ENCODE measurements at places on chromosomes 2 and 18.

DNA sequence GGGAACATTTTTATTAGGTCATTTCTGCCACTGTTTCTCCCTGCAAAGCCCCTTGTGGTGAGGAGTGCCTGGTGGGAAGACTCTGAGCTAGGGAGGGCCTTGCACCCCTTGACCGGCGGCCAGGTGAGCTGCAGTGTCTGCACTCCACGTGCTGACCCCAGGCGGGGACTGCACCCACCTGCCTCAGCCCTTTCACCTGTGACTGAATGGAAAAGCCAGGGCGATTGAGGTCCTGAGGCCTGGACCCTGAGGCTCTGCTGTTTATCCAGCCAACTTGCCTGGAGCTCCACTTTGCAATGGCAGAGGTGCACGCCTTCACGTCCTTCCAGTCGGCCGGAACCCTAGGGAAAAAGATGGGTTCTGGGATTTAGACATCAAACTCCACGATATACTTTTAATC lies 53.1 kb downstream of the TMEM18 start:
- no peak for DNase-seq

GRCh38 chr2:75432761-75433361 lies 127.9 kb downstream of the EVA1A start:
- peak; percentile 51 for DNase-seq

DNA sequence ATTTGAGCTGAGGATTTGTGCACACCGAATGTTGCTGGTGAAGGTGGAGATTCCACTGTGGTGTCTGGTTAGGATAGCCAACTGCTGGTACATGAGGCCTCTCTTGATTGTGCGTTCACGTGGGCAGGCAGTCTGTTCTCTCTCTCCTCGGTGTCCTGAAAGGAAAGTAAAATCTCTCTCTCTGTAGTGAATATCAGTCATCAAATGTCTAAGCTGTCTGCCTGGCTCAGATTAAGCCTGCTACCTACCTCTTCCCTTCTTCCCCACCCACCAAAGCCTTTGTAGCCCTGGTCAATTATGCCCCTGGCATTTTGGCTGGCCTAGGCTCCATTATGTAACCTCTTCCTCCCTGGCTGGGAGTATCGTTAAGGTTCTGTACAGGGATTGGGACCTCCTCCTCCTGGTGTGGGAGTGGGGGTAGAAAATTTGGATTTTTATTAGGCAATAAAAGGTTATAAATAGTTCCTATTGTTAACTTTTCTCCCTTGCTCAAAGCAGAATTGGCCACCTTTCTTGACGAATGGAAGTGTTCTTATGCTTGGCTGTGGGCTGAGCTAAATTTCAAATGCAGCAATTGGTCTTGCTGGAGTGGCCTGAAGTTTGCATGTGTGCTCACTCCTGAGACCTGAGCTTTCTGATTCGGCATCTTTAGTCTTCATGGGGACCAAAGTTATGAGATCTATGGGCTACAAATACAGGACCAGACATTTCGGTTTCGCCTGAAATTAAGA lies 148.8 kb downstream of the WDSUB1 start:
- DNase-seq, result no peak

GRCh38 chr2:37300146-37300545 lies 24.5 kb downstream of the PRKD3 start:
- no peak for DNase-seq

- peak; percentile 42 for DNase-seq
These were observed 442.6 kb upstream of the LRATD1 start for GRCh38 chr2:14189929-14190328.

- DNase-seq, result no peak
These were observed 78.5 kb downstream of the UGGT1 start for GRCh38 chr2:128169497-128169896.

GRCh38 chr2:191821078-191821477 lies 25.8 kb downstream of the CAVIN2 start:
- DNase-seq, result no peak

GRCh38 chr2:48939232-48939631 lies 183.7 kb upstream of the LHCGR start:
- DNase-seq, result no peak

GRCh38 chr2:150109912-150110311 lies 377.6 kb downstream of the RND3 start:
- no peak for DNase-seq

- no peak for DNase-seq
These were observed 608 bp downstream of the CDH7 start for GRCh38 chr18:65751155-65752085.

GRCh38 chr2:148279216-148279615 lies 258.3 kb downstream of the MBD5 start:
- no peak for DNase-seq

DNA sequence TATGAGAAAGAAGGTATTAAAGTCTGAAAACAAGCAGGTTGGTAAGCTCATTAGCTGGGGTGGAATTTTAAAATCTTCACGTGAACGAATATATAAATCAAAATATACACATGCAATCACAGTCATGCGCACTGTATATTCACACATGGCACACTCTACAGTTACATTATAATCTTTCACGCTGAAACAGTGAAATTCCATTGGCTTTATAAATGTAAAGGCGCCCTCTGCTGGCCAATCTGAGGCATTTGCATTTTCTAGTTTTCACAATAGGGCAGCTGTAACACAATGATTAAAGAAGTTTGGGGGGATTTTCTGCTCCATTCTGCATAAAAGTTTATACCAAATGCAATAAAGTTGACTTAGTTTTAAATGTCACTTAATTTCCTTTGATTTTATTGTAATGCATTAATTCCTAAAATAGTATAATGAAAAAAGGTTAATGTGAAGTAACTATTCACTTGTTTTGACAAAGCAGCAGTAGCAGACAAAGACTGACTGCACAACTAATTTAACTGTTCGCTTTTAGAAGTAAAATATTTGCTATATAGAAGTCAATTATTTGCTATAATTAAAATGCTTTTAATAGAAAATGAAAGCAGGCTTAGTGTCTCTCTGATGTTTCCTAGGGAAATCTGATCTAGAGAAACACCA lies 17.2 kb downstream of the IFIH1 start:
- DNase-seq, result peak; percentile 71

GRCh38 chr18:9101730-9102507 lies 580 bp upstream of the NDUFV2 start:
- peak; percentile 67 for DNase-seq

GRCh38 chr2:95347681-95348608 lies 50.8 kb downstream of the KCNIP3 start:
- no peak for DNase-seq

- no peak for DNase-seq
These were observed 571.9 kb upstream of the CNTNAP5 start for GRCh38 chr2:123453046-123453700.

DNA sequence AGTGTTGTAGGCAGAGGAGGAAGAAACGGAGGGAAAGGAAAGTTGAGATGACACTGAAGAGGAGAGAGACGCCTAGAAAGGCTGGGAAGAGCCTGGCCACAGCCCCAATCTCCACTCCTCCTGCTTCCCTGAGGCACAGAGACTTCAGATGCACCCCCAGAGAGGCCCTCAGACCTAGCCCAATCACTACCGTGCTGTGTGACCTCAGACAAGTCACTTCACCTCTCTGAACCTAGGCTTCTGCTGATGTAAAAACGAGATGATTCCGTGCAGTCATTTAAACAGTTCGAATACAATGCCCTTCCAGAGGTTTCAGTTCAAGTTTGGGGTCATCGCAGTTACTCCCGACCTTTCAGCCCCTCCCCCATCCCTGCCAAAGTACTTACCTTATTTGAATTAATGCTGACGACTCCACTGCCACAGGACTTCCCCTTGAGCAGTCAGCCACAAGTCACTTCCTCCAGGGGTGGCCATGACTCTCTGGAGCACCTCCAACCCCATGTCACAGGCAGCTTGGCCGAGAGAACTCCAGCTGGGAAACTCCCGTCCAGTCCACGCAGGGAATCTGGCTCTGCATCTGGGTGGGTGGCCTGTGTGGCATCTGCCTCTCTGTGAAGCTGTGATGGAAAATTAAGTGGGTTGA lies 105.2 kb upstream of the ID2 start:
- DNase-seq, result no peak

GRCh38 chr2:228507231-228507824 lies 325.8 kb upstream of the SPHKAP start:
- DNase-seq, result no peak

DNA sequence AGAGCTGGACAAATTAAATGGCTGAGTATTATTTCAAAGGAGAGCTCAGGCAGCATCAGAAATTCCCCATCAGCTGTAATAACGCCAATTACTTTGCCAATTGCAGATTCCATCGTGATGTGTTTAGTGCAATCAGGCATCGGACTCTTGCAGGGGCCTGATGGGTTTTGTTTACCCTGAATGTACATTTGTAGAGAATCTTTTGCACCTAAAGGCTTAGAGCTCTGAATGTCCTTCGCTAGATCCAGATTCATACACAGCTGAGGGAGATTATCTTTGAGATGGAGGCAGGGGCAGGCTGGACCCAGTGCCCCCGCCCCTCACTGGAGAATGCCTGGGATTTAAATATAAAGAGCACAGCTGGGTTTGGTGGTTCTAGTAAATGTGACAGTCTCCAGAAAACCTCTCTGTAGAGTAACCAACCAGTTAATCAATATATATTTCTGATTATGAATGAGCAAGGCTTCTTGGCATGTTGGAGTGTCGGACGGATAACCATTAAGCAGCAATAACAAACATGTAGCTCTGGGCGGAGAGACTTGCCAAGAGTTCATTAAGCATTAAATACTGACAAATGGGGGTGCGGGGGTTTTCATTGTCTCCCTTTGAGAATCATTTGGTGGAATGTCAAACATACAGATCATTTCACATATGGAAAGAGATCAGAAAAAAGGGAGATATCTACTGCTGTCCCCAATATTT lies 200.9 kb downstream of the SETBP1 start:
- DNase-seq, result no peak

GRCh38 chr2:201126308-201127151 lies 10.6 kb downstream of the CFLAR start:
- peak; percentile 54 for DNase-seq

- no peak for DNase-seq
These were observed 19.8 kb downstream of the PARD6G start for GRCh38 chr18:80227472-80227871.

Data from astrocyte of the spinal cord (primary cell).